Hypothalamus (tissue), 51 donors: ENCODE measurements at places on chromosomes 13 and 19.

DNA sequence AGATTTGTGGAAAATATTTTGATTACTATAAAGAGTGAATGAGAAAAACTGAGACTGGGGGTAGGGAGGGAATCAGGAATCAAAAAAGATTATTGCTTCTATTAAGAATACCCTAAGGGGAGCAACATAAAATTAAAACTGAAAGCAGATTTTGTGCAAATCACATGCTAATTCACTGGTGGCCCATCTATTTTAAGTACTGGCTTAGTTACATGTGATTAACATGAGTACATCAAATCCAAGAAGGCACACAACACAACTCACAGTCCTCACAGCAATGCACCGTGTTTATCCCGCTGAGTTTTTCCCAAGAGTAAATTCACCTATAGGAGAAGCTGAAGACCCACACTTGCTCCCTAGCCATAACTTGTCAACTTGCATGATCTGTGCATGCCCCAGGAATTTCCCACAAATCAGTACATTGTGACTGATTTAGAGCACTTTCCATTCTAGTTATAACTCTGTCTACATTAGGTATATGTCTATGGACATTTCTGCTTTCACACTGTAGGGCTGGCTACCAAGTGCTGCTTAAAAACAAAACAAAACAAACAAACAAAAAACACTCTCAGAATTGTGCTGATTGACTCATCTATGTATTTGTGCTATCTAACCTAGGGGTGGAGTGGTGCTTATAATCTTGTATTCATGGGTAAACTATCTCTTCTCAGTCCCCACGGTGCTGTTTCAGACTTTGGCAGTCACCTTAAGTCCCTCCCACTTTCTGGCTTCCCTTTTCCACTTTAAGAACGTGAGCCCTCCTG lies 24.3 kb downstream of the AMER2 start:
- no peak for DNase-seq

GRCh38 chr13:109361562-109362289 lies 424.7 kb downstream of the IRS2 start:
- no peak for DNase-seq

DNA sequence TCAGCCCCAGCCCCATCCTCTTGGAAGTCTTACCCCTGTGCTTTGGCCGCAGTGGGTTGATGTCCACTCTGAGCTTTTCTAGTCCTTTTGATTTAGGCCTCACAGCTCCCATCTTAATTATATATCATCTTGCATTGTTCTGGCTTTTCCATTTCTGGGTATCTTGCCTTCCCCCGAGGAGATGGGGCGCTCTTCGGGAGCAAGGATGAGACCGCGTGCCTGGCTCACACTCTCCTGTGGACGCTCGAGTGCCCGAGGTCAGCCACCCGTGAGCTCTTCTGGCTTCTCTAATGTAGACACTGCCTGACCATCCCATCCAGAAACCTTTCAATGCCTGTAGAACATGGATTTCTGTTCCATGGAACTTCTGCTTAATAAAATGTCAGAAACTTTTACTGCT lies 53.5 kb upstream of the GPR183 start:
- no peak for DNase-seq

GRCh38 chr19:16626796-16627192 lies 1.2 kb downstream of the MED26 start:
- DNase-seq = no peak

- DNase-seq = no peak
These were observed 7.0 kb downstream of the PGLYRP1 start for GRCh38 chr19:46015687-46016425.

DNA sequence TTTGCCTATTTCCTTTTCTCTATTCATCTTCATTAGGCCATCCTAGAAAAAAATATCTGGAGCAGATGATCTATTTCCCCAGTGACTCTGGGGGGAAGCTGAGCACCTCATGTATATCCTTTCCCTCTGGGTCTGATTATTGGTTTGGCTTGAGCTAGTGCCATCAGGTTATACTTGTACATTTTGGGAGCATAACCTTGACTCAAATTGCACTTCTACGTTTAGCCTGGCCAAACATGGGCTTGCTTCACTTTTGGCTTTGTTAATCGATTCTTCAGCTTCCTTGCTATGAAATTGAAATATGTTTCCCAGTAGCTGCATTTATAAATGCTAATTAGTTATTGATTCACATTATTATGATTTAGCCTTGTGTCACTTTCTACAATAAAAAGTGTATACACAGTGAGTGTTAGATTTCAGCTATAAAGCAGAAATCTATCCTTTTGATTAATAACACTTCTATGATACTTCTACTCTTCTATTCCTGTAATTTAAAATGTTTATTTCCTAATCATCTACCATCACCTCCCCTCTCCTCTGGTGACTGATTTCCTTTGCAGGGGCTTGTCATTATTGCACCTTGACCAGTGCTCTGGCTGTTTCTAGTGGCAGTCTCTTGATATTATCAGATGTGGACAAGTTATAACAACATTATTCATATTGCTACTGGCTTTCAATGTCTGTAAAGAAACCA lies 37.3 kb downstream of the TNFSF11 start:
- DNase-seq = no peak

DNA sequence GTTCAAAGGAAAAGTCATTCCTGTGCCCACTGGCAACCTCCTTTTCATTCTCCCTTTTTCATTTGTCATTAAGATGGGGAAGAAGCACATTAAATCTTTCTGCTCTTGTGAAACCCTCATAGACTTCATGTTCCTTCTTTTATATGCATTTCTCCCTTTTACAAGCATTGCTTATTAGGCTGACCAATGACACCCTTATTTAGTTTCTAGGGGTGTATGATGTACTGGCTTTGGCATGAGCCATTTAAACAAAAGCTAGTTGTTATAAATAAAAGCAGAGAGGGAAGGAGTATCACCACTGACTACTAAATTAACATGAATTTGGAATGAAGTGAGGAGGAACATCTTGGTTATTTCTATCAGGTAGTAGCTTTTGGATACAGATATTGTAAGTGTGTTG lies 68.2 kb upstream of the PCDH9 start:
- DNase-seq = no peak
